ENCODE measurements at places on chromosomes 1 and 21. TPM values are rescaled to one million over a fixed set of nuclear protein-coding genes. Genes with fewer than 3 reads are reported as not detected.

The WNT9A gene
- total RNA-seq, result not detected

The GUCA2B gene
- not detected for total RNA-seq

DNA sequence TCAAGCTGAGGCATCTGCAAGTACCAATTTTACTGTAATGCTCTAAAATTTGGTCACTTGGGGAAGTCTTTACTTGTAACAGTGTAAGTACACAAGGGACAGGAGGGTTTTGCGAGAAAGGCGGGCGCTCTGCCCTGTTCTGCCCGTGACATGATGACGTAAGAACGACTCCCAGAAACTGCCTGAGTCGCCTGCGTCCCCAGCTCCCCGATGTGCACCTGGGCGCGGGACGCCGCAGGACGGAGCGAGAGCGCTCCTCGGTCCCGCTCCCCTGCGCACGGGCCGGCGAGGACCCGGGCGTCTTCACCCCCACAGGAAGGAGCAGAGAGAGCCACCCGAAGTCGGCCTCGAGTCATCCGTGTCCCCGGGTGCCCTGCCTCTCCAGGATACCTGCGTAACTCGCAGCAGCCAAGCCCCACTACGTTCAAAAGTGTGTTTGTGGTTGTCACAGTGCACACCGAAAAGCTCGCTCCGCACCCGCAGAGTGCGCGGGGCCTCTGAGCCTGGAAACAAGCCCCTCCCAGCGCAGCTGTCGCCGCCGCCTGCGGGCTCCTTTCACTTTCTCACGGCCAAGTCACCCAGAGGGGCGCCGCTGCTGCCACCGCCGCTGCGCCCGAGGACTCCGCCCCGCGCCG, 3.3 kb upstream of the ZBTB18 start:
- no peak for DNase-seq

DNA sequence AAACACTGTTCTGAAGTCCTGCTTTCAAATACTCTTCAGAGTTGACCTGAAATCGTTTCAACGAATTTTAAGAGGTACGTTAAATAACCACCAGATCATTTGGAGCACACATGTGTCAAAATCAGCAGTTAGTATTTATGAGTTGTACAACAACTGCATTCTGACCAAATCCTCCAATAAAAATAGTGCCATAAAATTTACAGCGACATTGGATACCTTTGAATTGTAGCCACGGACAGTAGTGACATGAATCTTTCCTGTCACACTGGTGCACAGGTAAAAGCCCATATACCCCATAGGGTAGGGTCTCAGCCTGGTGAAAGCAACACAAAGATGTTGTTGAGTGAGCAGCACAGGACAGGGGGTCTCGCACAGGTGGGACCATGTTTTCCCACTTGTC, 121.5 kb downstream of the CLIC6 start:
- no peak for DNase-seq

GRCh38 chr1:80989455-80989854, 811.3 kb upstream of the ADGRL2 start:
- no peak for DNase-seq

- DNase-seq, result no peak
Measured at GRCh38 chr1:165435801-165436200, 9.1 kb downstream of the RXRG start.

DNA sequence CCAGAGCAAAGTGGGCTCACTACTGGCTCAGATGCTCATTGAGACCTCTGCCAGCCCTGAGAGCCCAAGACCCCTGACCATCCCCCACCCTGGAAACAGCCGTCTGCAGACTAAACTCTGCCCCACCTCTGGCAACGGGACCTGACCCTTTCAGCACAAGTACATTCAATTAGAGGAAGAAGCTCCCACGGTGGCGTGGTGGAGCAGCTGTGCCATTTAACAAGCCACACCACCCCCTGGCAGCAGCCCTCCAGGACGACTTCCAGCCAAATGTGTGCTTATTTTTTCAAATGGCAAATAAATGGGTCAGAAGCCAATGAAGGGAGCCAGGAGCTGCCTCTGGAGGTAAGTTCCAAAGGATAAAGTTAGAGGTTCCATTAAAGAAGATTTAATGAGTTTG, 226.7 kb downstream of the NPHP4 start:
- DNase-seq, result no peak

DNA sequence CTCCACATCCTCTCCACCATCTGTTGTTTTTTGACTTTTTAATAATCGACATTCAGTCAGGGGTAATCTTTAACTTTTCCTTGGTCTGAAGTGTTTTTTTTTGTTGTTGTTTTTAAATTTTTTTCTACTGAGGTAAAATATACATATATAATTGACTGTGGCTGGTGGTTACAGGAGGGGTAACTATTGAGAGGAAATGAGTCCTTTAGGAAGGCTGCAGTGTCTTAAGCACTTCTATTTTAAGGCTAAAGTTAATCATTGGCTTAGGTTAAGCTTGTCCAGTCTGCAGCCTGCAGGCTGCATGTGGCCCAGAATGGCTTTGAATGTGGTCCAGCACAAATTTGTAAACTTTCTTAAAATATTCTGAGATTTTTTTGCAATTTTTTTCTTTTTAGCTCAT, 172.5 kb downstream of the CTH start:
- DNase-seq, result no peak

GRCh38 chr1:95340061-95340460, 106.1 kb downstream of the RWDD3 start:
- no peak for DNase-seq

- DNase-seq, result no peak
Measured at GRCh38 chr1:61170328-61171238, 88.2 kb downstream of the NFIA start.

Measured in activated naive CD4-positive, alpha-beta T cell treated with anti-CD3 and anti-CD28 coated beads for 36 hours (primary cell).